Stimulated activated CD4-positive, alpha-beta T cell treated with anti-CD3 and anti-CD28 coated beads, Interleukin-15, amount 100 ng/mL, for 24 hours (primary cell): ENCODE measurements at places on chromosomes 3 and 15.
A peak's percentile ranks its signal among the peaks of the same experiment; 100 is the strongest.

DNA sequence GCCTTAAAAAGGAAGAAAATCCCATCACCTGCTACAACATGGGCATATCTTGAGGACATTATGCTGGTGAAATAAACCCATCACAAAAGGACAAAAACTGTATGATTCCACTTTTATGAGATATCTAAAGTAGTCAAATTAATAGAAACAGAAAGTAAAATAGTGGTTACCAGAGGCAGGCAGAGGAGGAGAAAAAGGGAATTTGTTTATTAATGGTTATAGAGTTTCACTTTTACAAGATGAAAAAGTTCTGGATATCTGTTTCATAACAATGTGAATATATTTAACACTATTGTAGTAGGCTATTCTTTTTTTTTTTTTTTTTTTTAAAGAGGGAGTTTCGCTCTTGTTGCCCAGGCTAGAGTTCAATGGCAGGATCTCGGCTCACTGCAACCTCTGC is 40.4 kb downstream of the DPH3 start:
- DNase-seq, result no peak

DNA sequence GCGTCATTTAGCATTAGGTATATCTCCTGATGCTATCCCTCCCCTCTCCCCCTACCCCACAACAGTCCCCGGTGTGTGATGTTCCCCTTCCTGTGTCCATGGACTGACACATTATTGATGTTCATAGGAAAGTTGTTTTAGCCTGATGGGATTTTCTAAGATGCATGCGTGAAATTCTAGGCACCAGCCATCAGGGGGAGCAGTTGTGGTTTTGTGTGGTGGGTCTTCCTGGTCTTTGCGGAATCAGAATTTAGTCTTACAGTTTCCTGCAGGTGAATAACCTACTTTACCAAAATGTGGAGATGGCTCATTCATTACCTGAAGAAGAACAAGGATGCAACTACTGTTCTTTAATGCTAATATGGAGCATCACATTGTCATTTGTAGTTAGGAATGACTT is 455.0 kb upstream of the THBS1 start:
- DNase-seq, result peak; percentile 38

- DNase-seq, result no peak
Measured at GRCh38 chr15:74316141-74316540, 51.3 kb downstream of the CYP11A1 start.

GRCh38 chr3:171978390-171978789 is 61.0 kb upstream of the FNDC3B start:
- no peak for DNase-seq
